Stimulated activated CD8-positive, alpha-beta memory T cell treated with anti-CD3 and anti-CD28 coated beads, Interleukin-2, amount 100 ng/mL, for 48 hours (primary cell): ENCODE measurements at places on chromosomes 3 and 15.

GRCh38 chr3:128320551-128321340 is 145.9 kb downstream of the DNAJB8 start:
- no peak for DNase-seq

GRCh38 chr3:134339913-134340312 is 34.3 kb downstream of the AMOTL2 start:
- DNase-seq, result no peak

- DNase-seq, result no peak
Observed at GRCh38 chr15:93372865-93373223, 283.8 kb upstream of the RGMA start.

DNA sequence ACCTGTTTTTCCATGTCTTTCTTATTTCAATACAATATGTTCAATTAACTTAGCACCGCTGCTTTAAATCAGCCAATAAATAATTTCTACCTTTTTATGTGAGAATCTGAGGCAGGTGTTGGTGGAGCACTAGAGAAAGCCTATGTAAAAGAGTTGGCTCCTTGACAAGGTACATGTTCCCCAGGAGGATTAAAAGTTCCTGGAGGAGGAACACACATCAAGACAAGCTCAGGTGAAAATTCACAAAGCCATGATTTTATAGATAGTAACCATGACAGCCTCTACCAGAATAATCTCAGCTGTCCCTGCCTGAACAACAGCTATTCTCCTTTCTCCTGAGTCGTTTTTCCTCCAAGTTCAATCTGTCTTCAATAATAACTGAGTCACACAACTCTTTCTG is 3.4 kb upstream of the ZBED2 start:
- no peak for DNase-seq

GRCh38 chr15:28885630-28886430 is at the start of gene APBA2:
TSS of gene APBA2 (plus strand) at chr15:28885974. CDS start at chr15:29053885, 167,911 bp downstream.
- DNase-seq, result peak; percentile 22

DNA sequence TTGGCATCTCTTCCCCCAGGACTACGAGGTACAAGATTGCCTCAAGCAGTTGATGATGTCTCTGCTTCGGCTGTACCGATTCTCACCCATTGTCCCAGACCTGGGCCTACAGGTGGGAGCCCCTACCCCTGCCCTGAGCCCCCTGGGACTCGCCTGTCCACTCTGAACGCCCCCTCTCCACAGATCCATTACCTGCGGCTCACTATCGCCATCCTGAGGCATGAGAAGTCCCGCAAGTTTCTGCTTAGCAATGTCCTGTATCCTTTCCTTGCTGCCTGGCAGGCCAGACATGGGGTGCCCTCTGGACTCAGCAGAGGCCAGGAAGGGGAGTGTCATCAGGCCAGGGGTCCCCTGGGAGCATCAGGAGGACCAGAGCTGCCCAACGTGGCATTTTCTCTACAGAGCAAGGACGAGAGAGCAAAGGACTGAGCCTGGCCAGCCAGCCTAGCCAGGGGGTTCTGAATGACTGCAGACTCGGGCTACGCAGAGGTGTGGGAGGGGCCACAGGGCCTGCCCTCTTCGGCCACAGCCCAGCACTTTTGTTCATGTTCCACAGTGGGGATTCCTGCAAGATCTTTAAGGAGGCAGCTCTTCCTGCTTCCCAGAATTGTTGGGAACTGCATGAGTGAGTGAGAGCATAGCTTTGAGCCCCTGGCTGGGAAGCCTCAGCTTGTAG is 11.2 kb downstream of the RNF123 start:
- DNase-seq, result no peak

DNA sequence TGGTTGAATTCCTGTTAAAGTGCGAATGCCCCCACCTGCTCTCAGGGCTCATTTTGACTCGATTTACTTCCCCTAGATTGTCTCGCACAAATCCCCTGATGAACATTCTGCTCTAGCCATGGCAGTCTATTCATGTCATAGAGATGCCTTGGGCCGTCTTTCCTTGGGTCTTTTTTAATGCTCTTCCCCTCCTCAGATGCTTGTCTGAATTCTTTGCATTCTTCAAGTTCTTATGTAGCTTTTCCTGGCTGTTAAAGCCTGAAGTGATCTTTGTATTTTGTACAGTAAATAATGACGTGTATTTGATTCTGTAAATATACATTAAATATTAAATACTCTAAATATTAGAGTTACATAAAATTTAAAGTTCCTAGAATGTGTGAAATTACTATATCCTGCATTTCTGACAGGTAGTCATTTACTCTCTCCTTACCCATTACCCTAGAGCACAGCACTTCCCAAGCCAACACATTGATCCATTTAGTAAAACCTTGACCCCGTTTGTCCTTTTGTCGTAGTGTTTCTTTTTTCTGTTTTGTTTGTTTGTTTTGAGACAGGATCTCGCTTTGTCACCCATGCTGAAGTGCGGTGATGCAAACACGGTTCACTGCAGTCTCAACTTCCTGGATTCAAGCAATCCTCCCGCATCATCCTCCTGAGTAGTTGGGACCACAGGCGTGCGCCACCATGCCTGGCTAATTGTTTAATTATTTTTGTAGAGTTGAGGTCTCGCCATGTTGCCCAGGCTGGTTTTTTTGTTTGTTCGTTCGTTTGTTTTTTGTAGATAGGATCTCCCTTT is 47.9 kb downstream of the YEATS2 start:
- no peak for DNase-seq

- DNase-seq, result no peak
Observed at GRCh38 chr15:52786436-52787122, 3.6 kb downstream of the ONECUT1 start.

- DNase-seq, result no peak
Observed at GRCh38 chr3:155488671-155489070, 195.2 kb upstream of the STRIT1 start.

GRCh38 chr15:94287794-94288246 is 56.5 kb downstream of the MCTP2 start:
- peak; percentile 29 for DNase-seq

DNA sequence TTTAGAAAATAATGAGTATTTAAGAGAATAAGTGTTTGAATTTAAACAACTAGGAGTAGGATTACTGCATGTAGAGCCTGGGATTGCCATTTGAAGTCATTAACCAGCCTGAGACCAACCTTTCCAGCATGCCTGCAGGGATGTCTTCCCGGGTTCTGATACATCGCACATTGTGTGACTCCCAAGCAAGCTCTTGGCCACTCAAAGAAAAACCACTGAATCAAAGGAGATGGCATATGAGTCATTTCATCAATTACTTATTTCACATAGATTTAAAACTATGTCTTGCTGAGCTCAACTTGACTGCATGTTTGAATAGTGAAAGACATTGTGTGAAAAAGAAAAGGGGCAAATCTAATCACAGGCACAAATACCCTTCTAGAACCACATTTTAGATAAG is 15.0 kb upstream of the THBS1 start:
- DNase-seq, result no peak

GRCh38 chr15:50128266-50128665 is 9.2 kb upstream of the ATP8B4 start:
- DNase-seq, result no peak

- DNase-seq, result no peak
Observed at GRCh38 chr3:181906338-181906737, 194.6 kb downstream of the SOX2 start.

- no peak for DNase-seq
Observed at GRCh38 chr3:185351396-185351795, 11.5 kb upstream of the MAP3K13 start.

GRCh38 chr3:55515550-55516246 is 28.6 kb upstream of the WNT5A start:
- DNase-seq, result no peak

DNA sequence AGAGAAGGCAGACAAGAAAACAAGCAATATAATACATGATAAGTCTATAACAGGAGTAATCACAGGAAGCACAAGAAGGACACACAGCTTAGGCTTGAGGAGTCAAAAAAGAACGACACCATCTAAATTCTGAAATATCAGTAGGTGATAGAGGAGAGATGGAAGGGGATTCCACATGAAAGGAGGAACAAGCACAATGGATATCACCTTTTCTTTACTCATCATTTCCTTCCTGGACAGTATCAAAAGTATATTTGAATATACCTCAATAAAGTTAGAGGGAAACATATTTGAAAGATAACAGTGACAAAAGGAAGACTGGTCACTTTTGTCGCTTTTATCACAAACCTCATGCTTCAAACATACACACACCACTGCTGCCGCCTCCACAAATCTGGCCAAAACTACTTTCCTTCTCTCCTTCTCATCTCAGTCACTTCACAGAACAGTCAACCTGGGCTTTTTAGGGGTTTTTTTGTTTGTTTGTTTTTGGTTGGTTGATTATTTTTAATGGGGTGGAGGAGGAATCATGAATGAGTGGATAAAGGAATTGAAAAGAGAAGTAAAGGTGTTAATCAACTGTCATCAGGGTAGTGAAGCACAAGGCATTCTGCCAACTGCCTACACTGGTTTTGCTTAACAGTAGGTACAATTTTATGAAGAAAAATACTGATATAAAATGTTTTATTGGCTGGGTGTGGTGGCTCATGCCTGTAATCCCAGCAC is 18.5 kb downstream of the DENND4A start:
- no peak for DNase-seq

GRCh38 chr15:80710635-80711554 is 15.8 kb downstream of the ABHD17C start:
- DNase-seq, result peak; percentile 32

- no peak for DNase-seq
Observed at GRCh38 chr3:69462826-69463100, 76.9 kb upstream of the FRMD4B start.

- DNase-seq, result no peak
Observed at GRCh38 chr3:16908016-16908807, 23.5 kb downstream of the PLCL2 start.

DNA sequence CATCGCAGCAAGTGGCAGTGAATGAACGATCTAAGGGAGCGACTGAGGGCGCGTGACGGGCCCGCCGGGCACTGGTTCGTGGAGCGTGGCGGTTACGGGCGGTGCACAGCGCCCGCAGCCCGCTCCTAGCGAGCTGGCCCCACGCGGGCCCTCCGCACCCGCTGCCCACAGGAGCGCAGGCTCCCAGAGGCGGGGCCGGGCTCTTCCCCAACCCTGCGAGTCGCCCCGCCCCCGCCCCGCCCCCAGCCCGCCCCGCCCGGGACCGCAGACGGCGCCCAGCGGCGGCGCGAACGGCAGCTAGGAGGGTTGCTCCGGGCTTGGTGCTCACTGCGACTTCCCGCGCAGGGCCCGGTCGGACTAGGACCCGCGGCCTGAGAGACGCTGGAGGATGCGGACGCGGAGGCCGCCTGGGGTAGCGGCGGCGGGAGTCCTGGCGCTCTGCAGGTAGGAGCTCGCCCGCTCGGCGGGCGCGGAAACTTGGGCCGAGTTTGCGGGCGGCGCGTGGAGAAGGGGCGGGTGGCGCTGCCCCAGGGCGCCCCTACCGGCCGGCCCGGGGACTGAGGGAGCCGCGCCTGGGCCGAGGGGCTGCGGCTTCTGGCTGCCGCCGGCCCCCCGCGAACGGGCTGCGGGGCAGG is at the start of gene C15orf39:
C15orf39 (plus strand) TSS at position 267 of the 635 bp plus-strand sequence. CDS start 4,167 bp downstream, outside the sequence.
- peak; percentile 51 for DNase-seq

DNA sequence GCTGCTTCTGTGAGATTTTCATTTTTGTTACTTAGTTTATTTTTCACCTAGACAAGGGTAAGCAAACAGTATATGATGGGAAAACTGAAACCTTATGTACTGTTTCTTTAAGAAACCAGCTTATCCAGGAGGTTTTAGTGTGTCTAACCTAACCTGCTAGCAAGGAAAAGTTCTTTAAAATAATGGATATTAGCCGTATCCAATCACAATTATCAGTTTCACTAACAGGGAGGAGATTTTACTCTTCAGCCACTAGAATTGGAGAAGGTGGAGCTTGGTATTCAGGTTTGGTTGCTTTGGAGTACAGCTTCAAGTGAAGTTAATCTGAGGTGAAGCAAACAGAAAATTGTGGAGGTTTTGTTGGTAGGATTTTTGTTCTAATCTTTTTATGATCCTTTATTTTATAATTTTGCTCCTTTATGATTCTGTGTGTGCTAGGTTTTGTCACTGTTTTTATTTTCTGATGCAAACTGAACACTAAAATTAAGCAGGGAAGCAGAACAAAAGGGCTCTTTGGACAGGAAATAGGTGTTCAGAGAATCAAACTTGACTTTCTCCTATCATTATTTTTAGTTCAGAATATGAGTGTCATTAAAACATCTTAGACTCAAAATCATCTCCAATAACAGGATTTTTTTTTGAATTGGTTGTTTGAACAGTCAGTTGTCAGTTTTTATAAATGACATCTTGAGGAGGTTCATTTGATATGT is 13.0 kb downstream of the ZFAND6 start:
- no peak for DNase-seq

GRCh38 chr15:98943051-98943508 is 64.5 kb downstream of the PGPEP1L start:
- no peak for DNase-seq

DNA sequence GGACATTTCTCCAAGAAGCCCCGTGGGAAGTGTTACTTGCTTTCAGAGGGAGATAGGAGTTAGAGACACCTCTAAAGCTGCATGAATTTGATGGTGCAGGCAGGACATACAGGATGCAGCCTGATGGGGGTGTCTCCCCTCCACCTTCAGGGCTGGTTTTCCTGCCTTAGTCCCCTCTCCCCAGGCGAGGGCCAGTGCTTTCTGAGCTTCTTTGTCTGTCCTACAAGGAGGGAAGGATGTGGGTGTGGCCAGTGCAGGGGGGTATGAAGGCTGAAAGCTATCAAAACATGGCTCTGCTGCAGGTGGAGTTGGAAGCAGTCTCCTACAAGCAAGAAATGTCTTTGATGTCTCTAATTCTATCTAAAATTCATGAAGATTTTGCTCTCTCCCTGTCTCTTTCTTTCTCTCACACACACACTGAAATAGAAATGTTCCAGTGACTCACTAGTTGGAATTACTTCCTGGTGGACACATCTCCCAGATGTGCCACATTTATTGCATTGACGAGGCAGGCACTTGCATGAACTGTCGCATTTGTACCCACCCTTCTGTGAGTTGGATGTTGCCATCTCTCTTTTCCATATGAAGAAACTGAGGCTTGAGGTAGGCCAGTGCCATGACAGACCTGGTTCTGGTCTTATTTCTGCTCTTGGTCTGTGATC is 13.9 kb upstream of the PODXL2 start:
- DNase-seq, result no peak

DNA sequence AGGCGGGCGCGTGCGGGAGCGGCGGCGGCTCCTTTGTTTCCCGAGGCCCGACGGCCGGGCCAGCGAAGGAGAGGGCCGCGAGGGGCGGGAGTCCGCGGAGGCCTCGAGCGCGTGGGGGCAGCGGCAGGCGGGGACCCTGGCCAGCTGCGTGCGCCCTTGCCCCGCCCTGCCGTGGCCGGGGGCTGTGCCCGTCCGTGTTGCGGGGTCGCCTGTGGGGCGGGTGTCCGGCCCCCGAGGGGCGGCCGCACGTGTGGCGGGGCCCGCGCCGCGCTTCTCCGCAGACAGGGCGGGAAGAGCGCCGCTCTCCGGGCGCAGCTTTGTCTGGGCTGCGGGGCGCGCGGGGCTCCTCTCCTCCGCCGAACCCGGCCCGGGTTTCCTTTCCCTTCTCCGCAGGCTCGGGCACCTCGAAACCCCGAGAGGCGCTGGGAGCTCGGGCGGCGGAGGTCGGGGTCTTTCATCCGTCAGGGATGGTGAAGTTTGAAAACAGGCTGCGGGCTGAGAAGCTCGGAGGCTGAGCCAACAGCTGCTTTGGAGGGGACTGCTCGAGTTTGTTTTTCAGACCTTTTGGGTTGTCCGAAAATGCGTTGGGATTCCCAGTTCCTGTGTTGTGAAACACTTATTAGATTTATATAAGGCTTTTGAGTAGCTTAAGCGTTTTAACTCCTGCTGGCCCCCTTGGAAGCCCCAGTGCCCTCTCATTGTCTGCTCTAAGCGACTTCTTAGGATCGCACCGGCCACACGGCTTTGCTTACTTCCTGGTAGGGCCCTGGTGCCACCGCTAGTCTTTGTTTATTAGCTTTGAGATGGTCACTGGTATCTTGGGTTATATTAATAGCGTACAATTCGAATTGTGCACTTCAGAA is 817 bp downstream of the USP3 start:
- no peak for DNase-seq
